ENCODE measurements at places on chromosomes 7 and 10.
A peak's percentile ranks its signal among the peaks of the same experiment; 100 is the strongest.

- no peak for DNase-seq
Measured at GRCh38 chr10:117107238-117107637, 30.8 kb downstream of the VAX1 start.

DNA sequence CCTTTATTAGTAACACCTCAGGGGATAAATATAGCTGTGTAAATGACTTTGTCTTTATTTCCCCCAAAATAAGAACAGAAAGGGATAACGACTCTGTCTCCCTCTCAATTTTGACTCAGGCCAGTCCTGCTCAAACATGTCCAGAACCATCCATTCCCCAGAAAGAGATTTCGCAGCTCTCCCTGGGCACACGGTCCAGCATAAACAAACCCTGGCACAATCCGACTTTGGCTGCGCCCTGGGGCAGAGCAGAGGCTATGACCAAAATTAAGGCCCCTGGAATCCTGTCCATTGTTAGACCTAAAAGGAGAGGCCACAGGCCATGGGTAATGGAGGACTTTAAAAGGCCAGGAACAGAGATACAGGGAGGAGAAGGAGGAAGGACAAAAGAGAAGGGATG, 99.1 kb downstream of the PRPF18 start:
- no peak for DNase-seq

DNA sequence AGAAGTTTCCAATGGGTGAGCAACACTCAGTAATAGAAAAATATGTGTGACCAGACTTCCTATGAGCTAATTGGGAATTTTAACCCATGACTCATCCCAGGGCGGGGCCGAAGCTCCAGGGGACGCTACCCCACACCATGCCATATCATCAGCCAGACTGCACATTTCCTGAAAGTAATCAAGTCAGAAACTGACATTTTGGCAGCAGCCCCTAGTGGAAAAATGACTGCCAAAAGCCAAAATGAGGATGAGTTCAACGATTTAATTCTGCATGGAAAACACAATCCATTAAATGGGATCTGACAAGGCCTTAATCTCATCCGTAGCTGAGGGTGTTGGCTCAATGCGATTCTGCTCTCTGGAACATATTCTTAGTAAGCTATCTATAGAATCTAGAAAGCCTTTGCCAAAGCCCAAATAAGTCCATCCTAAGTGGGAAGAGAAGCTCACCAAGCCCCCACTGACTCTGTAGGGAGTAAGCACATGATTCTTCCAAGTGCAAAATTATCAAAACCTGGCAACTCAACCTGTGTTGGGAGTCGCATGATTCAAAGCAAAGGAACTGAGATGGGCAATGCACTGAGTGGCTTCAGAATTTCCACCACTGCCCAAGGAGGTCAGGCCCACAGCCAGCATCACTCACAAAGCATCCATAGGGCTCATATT, 93.1 kb upstream of the PDE1C start:
- DNase-seq, result peak; percentile 41

DNA sequence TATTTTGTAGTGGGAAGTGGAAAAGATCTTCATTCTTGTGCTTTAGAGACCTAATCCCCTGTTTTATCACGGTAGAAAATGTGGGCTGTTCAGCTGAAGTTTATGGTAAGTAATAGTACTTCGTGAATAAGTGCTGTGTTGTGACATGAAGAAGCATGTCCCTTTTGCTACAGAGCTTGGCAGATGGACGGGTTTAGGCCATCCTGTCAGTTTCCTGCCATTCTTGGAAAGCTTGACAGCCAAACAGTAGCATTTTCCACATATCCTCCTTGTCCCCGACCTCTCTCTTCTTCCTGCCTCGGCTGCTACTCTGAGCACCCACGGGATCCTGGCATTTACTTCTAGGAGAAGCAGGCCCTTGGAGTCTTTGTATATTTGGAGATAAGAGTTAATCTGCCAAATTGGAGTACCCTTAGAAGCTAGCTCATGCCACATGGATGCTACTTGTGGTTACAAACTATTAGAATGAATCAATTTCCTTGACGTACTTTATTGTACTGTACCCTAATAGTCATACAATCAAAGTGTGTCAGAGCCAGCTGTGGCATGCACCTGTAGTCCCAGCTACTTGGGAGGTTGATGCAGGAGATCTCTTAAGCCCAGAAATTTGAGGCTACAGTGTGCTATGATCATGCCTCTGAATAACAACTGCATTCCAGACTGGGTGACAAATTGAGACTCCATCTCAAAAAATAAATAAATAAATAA, 39.2 kb downstream of the PNLIPRP3 start:
- DNase-seq, result no peak

DNA sequence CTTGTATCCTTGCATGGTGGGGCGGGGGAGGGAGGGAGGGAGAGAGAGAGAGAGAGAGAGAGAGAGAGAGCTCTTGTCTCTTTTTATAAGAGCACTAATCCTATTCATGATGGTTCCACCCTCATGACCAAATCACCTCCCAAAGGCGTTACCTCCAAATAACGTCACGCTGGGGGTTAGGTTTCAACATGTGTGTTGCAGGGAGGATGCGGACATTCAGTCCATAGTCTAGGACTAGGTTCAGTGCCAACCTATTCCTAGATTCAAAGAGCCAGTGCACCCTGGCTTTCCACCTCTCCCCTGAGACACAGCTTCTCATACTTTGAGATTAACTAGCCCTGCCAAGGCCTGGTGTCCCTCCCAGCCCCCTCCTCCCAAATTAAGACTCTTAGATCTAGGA, 123.0 kb downstream of the GRK5 start:
- DNase-seq, result no peak

GRCh38 chr7:158595068-158595467, 7.4 kb upstream of the PTPRN2 start:
- peak; percentile 24 for DNase-seq

DNA sequence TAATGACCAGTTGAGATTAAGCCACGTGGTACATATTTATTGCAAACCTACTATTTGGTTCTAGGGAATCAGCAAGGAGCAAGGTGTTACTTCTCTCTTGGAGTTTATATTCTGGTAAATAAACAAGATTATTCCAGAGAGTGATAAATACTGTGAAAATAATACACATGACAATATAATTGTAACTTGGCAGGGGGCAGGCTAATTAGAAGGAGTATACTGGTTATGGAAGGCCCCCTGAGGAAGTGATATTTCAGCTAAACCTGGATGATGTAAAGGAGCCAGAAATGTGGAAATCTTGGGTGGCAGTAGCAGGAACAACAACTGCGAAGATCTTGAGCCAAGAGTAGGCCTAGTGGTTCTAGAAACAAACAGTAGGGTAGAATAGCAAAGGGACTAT, 111.8 kb downstream of the SDK1 start:
- no peak for DNase-seq

DNA sequence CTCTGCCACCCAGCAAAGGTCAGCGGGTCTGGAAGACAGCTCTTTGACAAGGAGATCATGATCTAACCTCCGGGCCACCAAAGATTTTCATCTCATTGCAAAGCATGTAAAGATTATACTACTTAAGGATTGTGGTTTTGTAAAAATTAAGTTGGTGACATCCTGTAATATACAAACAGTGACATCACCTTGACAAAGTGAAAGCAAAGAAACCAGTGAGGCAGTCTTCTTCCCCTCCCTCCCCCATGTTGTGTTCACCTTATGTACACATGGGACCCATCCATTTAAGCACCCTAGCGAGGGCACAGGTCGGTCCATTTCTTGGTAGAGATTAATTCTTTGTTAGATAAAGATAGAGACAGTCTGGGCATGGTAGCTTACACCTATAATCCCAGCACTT, 3.9 kb downstream of the MDH2 start:
- no peak for DNase-seq

- DNase-seq, result peak; percentile 64
Measured at GRCh38 chr10:128069351-128070051, 56.7 kb downstream of the MKI67 start.

DNA sequence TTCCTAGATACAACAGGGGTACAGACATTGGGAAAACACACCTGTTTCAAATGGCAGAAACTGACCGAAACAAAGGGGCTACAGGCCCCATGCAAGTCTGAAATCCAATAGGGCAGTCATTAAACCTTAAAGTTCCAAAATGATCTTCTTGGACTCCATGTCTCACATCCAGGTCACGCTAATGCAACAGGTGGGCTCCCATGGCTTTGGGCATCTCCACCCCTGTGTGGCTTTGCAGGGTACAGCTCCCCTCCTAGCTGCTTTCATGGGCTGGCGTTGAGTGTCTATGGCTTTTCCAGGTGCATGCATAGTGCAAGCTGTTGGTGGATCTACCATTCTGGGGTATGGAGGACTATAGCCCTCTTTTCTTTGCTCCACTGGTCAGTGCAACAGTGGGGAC, 248.1 kb upstream of the RHOBTB1 start:
- no peak for DNase-seq

DNA sequence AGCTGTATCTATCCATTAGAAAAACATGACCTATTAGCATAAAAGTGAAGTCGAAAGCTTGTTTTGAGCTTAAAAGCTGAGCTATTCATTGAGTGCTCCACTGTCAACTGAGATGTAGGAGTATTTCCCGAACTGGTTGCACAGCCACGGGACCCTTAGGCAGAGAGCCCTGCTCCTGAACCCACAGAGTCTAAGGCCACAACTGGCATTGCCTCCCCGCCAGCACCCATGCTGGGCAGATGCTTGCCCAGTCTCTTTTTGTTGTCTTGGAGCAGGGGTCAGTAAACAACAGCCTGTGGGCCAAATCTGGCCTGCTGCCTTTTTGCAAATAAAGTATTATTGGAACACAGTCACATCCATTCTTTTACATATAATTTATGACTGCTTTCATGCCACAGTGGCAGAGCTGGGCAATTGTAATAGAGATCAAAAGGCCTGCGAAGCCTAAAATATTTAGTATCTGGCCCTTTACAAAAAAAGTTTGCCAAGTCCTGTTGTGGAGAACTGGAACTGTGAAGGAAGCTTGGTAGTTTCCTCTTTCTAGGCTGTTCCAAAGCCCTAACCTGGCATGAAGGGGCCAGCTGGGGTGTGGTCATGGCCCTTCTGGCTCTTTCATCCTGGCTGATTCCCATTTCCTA, 58.4 kb upstream of the WAPL start:
- DNase-seq, result no peak

DNA sequence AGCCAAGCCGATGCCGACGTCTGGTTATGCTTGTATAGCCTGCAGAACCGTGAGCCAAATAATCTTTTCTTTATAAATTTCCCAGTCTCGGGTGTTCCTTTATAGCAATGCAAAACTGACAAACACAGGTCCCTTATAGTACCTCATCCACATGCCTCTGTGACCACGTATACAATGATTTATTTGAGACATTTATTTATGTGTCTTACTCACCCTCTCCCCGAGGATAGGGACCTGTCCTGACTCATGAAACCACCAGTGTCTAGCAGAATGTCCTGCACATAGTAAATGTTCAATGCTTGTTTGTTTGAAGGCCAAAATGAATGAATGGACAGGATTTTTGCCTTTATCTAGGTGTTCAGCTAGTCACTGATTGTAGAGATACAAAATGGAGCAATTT, 147.9 kb upstream of the FZD8 start:
- DNase-seq, result peak; percentile 62

- no peak for DNase-seq
Measured at GRCh38 chr10:90675621-90676020, 182.2 kb downstream of the HTR7 start.

GRCh38 chr7:16668049-16668858, 22.3 kb downstream of the BZW2 start:
- DNase-seq, result peak; percentile 100

GRCh38 chr7:70638158-70639107, 493.5 kb upstream of the GALNT17 start:
- DNase-seq, result no peak

DNA sequence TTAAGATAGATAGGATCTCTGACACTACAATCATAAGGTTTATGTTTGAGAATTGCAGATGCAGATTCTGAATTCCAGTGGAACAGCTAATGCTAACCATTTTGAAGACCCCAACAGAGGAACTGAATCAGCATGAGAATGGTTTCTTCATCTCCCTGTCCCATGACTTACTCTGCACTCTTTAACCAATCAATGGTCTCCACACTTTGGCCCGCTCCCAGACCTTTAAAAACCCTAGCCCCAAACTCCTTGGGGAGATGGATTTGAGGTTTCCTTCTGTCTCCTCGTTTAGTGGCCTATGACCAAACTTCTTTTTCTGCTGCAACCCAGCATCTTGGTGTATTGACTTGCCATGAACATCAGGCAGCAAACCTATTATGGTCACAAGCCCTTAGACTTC, 804.9 kb downstream of the LRMDA start:
- no peak for DNase-seq
